ENCODE measurements at places on chromosomes 12 and 14. TPM values are rescaled to one million over a fixed set of nuclear protein-coding genes. Genes with fewer than 3 reads are reported as not detected.
A peak's percentile ranks its signal among the peaks of the same experiment; 100 is the strongest.

- no peaks in the 10 kb centered on the region for H3K36me3 ChIP-seq
- DNase-seq, result peak; percentile 18
- no peaks in the 10 kb centered on the region for H3K27me3 ChIP-seq
- H3K4me3 ChIP-seq, result no peak overlapping the region
- no peak overlapping the region for H3K27ac ChIP-seq
- H3K4me1 ChIP-seq, result peaks cover 2% of the 10 kb centered on the region
These were observed 57.6 kb downstream of the BRMS1L start for GRCh38 chr14:35883677-35884293.

DNA sequence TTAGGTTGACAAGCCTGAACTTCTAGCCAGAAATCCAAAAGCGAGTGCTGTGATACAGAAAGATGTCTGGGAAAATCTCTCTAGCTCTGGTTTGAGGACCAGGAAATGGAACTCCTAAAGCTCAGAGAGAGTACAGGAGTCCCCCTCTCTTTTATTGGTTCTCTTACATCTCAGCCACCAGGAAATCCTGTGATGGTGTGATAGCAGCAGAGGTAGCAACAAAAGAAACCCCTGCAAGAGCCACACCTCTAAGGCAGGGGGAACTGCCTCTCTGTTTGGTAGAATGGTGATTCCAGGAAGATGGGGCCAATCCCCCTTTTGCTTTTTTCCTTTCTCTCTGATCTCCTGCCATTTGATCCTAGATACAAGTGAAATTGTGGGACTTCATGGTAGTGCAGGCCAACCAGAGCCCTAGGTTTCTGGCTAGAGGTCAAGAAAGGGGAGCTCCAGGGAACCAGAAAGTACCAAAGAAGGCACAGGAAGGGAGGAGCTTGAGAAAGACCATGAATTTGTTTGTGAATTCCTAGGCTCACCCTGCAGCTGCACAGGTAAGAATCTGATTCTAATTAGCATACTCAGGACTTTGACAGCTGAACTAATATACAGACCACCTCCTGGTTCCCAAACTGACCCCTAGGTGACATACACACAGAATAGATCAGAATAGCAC is 88.5 kb downstream of the PAPLN start:
- H3K36me3 ChIP-seq, result peaks cover 2% of the 10 kb centered on the region
- no peaks in the 10 kb centered on the region for H3K27me3 ChIP-seq
- no peak overlapping the region for H3K27ac ChIP-seq
- H3K4me3 ChIP-seq, result no peak overlapping the region

DNA sequence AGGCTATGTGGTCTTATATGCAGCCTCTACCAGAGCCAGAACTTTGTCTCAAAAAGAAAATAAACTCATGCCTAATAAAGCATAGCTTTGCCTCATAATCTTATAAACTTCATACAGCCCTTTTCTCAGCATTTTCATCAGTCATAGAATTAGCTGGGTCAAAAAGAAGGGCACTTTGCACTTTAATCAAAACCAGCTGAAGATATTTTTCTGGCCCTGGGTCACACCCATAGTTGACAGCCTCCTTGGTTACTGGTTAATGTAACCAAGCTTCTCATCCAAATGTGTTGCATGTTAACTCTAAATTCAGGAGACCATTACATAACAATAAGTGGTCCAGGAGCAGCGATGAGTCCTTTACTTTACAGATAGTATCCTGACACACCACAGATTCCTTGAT is 558.2 kb downstream of the FLRT2 start:
- H3K4me3 ChIP-seq, result no peak overlapping the region
- H3K36me3 ChIP-seq, result no peaks in the 10 kb centered on the region
- H3K27me3 ChIP-seq, result no peaks in the 10 kb centered on the region
- no peak overlapping the region for H3K27ac ChIP-seq
- no peak for DNase-seq

ACOT6 gene
- total RNA-seq, result not detected

- no peaks in the 10 kb centered on the region for H3K36me3 ChIP-seq
- H3K27me3 ChIP-seq, result no peaks in the 10 kb centered on the region
- H3K27ac ChIP-seq, result no peak overlapping the region
These were observed 151.8 kb upstream of the FKBP4 start for GRCh38 chr12:2642896-2643425.

- no peaks in the 10 kb centered on the region for H3K4me1 ChIP-seq
- no peak overlapping the region for H3K4me3 ChIP-seq
- H3K27ac ChIP-seq, result no peak overlapping the region
These were observed 393.8 kb downstream of the NPAS3 start for GRCh38 chr14:33332497-33332896.

A2M gene
- 0.56 TPM for total RNA-seq

CLEC9A gene
- not detected for total RNA-seq

GRCh38 chr12:114776731-114777442 is 92.9 kb upstream of the TBX3 start:
- H3K4me1 ChIP-seq, result peaks cover 4% of the 10 kb centered on the region
- no peak overlapping the region for H3K27ac ChIP-seq
- peak; percentile 75 for DNase-seq

DNA sequence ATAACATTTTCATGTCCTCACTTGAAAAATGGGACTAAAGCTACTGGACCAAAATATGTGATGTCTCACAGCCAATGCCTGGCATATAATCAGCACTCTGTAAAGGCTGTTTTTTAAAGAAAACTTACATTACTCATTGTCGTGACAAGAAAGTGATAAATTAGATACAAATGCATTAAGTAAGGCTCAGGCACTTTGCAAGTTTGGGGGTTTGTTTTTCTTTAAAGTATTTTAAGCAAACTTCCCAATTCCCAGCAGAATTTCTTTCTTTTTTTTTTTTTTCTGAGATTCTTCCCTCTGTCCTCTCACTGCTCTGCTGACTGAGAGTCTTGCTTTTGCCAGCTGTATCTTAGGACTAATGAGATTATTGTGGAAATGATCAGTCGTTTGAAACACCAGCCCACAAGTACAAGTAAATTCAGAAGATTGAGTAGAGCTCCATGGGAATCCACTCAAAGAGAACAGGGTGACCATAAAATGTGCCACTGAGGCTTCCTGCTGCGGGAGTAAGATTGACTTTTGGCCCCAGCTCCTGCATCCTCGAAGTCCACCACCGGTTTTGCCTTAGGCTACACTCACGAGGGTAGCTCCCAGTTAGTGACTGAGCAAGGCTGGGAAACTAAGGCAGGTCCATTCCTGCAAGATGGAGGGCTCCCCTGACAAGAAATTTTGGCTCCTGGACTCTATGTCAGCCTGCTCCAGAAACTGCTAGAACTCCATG is 82.8 kb downstream of the TMTC1 start:
- peaks cover 4% of the 10 kb centered on the region for H3K4me1 ChIP-seq
- no peaks in the 10 kb centered on the region for H3K27me3 ChIP-seq
- H3K4me3 ChIP-seq, result no peak overlapping the region
- H3K27ac ChIP-seq, result peak overlapping the region; percentile 5
- DNase-seq, result no peak
- peaks cover 9% of the 10 kb centered on the region for H3K36me3 ChIP-seq

GPRC5A gene
- total RNA-seq, result 49.7 TPM

DNA sequence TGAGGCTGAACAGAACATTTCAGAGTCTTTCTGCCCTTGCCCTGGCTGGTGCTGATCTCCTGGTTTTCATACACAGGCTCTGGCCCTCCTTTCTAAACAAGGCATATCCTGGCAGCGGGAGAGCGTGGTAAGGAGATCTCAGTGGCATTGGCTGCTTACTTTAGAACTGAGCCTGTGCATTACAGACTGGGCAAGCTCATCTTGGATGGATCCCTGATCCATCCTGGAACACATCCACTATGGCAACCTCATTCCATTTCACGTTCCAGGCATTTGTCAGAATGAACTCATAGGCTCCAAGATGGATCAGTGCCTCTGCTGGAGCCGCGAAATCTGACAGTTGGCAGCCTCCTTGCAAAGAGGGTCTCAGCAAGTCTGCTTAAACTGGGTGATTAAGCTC is 224.5 kb upstream of the PELI2 start:
- no peak overlapping the region for H3K27ac ChIP-seq
- H3K27me3 ChIP-seq, result peaks cover 19% of the 10 kb centered on the region
- no peak for DNase-seq
- H3K4me1 ChIP-seq, result no peaks in the 10 kb centered on the region
- no peaks in the 10 kb centered on the region for H3K36me3 ChIP-seq
- no peak overlapping the region for H3K4me3 ChIP-seq

DNA sequence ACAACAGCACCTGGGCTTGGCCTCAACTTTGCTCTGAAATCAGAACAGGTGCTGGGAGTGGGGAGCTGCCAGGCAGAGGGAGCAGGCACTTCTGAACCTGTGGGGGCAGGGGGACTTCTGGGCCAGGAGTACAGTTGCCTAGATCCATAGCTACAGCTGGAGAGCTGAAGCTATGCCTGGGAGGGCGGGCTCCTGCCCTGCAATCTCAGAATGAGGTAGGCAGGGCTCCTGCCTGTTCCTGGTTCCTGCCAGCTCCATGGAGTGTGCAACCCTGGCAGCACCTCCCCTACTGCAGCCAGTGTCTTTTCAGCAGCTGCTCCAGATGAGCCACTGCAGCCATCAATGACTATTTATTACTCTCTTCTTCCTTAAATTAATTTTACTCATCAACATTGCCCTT is 62.1 kb upstream of the NAV3 start:
- DNase-seq, result no peak
- H3K27me3 ChIP-seq, result no peaks in the 10 kb centered on the region
- no peaks in the 10 kb centered on the region for H3K36me3 ChIP-seq
- no peaks in the 10 kb centered on the region for H3K4me1 ChIP-seq
- no peak overlapping the region for H3K27ac ChIP-seq
- no peak overlapping the region for H3K4me3 ChIP-seq

GRCh38 chr14:64518229-64518628 is 13.7 kb downstream of the ZBTB1 start:
- no peak overlapping the region for H3K4me3 ChIP-seq
- H3K36me3 ChIP-seq, result peaks cover 13% of the 10 kb centered on the region
- no peak for DNase-seq
- H3K4me1 ChIP-seq, result peaks cover 3% of the 10 kb centered on the region
- H3K27ac ChIP-seq, result no peak overlapping the region

IQSEC3 gene
- total RNA-seq, result not detected

GRCh38 chr12:44002607-44003006 is 166.7 kb downstream of the TMEM117 start:
- H3K27ac ChIP-seq, result no peak overlapping the region
- H3K4me1 ChIP-seq, result no peaks in the 10 kb centered on the region
- H3K27me3 ChIP-seq, result no peaks in the 10 kb centered on the region
- DNase-seq, result no peak
- H3K36me3 ChIP-seq, result no peaks in the 10 kb centered on the region

CLEC4D gene
- total RNA-seq, result not detected

- DNase-seq, result no peak
- H3K4me3 ChIP-seq, result no peak overlapping the region
- H3K27ac ChIP-seq, result no peak overlapping the region
- H3K4me1 ChIP-seq, result no peaks in the 10 kb centered on the region
These were observed 51.2 kb upstream of the HELB start for GRCh38 chr12:66251049-66251448.

DNA sequence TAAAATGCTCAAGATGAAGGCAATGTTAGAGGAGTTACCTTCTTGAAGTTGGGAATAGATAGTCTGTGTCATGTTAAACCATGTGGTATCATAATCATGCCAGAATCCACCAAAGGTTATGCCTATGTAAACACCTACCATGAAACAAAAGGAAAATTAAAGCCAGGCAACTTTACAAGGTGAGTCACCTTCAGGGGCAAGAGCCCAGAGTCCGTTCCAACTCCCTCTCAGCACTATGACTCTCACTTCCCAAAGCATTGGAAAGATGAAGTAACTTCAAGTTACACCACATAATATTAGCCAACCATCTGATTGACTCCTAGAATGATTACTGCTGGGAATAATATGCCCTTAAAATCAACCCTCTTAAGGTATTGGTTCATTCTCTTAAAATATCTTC is 38.5 kb downstream of the CATSPERB start:
- DNase-seq, result no peak
- no peaks in the 10 kb centered on the region for H3K4me1 ChIP-seq
- H3K4me3 ChIP-seq, result no peak overlapping the region
- no peak overlapping the region for H3K27ac ChIP-seq
- no peaks in the 10 kb centered on the region for H3K36me3 ChIP-seq

GRCh38 chr14:33948869-33949408 is 1.9 kb downstream of the EGLN3 start:
- H3K4me3 ChIP-seq, result no peak overlapping the region
- DNase-seq, result no peak
- H3K27me3 ChIP-seq, result peaks cover 31% of the 10 kb centered on the region
- no peaks in the 10 kb centered on the region for H3K36me3 ChIP-seq

CACNA2D4 gene
- 0.28 TPM for total RNA-seq

TBX3 gene
- 18.6 TPM for total RNA-seq

ASPG gene
- not detected for total RNA-seq

- H3K27ac ChIP-seq, result no peak overlapping the region
- H3K36me3 ChIP-seq, result no peaks in the 10 kb centered on the region
- H3K4me1 ChIP-seq, result peaks cover 11% of the 10 kb centered on the region
- no peak overlapping the region for H3K4me3 ChIP-seq
- DNase-seq, result peak; percentile 32
These were observed 11.8 kb downstream of the FNTB start for GRCh38 chr14:64998455-64998931.

ADAM21 gene
- 0.36 TPM for total RNA-seq

GRCh38 chr12:104720339-104721038 is 237.6 kb downstream of the SLC41A2 start:
- no peak overlapping the region for H3K27ac ChIP-seq
- DNase-seq, result peak; percentile 47
- H3K4me3 ChIP-seq, result no peak overlapping the region
- no peaks in the 10 kb centered on the region for H3K36me3 ChIP-seq

DNA sequence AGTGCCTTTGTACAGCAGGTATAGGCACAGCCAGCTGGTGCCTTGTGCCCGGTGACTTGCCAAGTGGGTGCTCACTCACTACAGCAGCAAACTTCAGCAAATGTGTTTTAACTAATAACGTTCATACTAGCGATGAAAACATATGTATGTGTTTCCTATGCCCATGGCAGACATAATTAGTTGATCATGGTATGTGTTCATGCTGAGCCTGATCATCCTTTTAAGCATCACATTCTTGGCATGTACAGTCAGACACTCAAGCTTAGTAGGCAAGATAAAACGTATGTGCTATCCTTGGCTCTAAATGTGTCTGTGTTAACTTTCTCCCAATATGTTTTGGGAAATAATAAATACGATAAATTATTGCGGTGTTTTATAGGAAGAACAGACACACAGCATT is 55.6 kb downstream of the RASSF8 start:
- peak; percentile 13 for DNase-seq
- H3K27me3 ChIP-seq, result no peaks in the 10 kb centered on the region
- no peak overlapping the region for H3K4me3 ChIP-seq

GRCh38 chr14:51776102-51776894 is 84.1 kb upstream of the GNG2 start:
- no peaks in the 10 kb centered on the region for H3K36me3 ChIP-seq
- peak; percentile 68 for DNase-seq

- no peak overlapping the region for H3K4me3 ChIP-seq
- H3K27me3 ChIP-seq, result no peaks in the 10 kb centered on the region
- peaks cover 17% of the 10 kb centered on the region for H3K4me1 ChIP-seq
- H3K36me3 ChIP-seq, result 0 out of 2 replicates have a peak, but pooled peaks cover 1% of the 10 kb centered on the region
- DNase-seq, result peak; percentile 55
- H3K27ac ChIP-seq, result peak overlapping the region; percentile 81
These were observed 39.4 kb downstream of the ETV6 start for GRCh38 chr12:11688831-11689230.

- H3K4me1 ChIP-seq, result no peaks in the 10 kb centered on the region
- no peak overlapping the region for H3K27ac ChIP-seq
- H3K4me3 ChIP-seq, result no peak overlapping the region
- no peaks in the 10 kb centered on the region for H3K36me3 ChIP-seq
- H3K27me3 ChIP-seq, result peaks cover 2% of the 10 kb centered on the region
These were observed 50.3 kb downstream of the AKAP6 start for GRCh38 chr14:32379447-32379846.

RDH11 gene
- total RNA-seq, result 109 TPM

GRCh38 chr12:130334937-130335336 is 2.8 kb upstream of the PIWIL1 start:
- H3K4me3 ChIP-seq, result no peak overlapping the region
- no peaks in the 10 kb centered on the region for H3K27me3 ChIP-seq
- H3K4me1 ChIP-seq, result no peaks in the 10 kb centered on the region
- DNase-seq, result no peak
- no peak overlapping the region for H3K27ac ChIP-seq

Data from IMR-90 (cell line).